Activated CD4-positive, alpha-beta T cell treated with anti-CD3 and anti-CD28 coated beads, Interleukin-2, amount 10 ng/mL, durations not matched to agents 24 days and 14 days (primary cell): ENCODE measurements at places on chromosomes 5 and 9. TPM values are rescaled to one million over a fixed set of nuclear protein-coding genes. Genes with fewer than 3 reads are reported as not detected.

The PIP5KL1 gene
- 0.89 and 0.90 TPM in 2 replicates for total RNA-seq

GRCh38 chr5:12647613-12648012 is 743.4 kb upstream of the CTNND2 start:
- DNase-seq: no peak

- no peak for DNase-seq
These were observed 1.2 kb downstream of the RPS14 start for GRCh38 chr5:150448334-150448733.

The TMOD1 gene
- total RNA-seq: 0.71 and 0.91 TPM in 2 replicates

The ZNG1F gene
- 10.2 and 14.8 TPM in 2 replicates for total RNA-seq

DNA sequence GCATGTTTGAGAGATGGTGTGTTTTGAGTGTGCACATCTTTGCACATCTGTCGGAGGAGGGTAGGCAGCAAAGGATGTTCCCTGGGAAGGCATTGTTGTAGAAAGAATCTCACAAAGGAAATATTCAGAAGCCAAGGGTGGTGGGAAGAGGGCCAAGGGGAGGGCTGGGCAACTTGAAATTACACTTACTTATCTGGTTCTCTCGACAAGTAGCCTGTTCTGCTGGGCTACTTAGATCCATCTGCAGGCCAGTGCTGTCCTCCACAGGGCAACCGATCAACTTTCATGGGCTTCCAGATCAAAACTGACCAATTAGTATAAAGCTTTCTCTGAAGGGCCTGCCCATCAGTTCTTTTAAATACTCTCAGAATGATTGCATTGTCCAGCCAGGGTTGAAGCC is 495.2 kb downstream of the GADD45G start:
- no peak for DNase-seq

The CKMT2 gene
- total RNA-seq: not detected in 2 replicates

- no peak for DNase-seq
These were observed 2.6 kb upstream of the F2RL1 start for GRCh38 chr5:76816110-76816831.

The DDX46 gene
- 83.8 and 89.4 TPM in 2 replicates for total RNA-seq

GRCh38 chr5:83475935-83476814 is 4.6 kb downstream of the VCAN start:
- no peak for DNase-seq

DNA sequence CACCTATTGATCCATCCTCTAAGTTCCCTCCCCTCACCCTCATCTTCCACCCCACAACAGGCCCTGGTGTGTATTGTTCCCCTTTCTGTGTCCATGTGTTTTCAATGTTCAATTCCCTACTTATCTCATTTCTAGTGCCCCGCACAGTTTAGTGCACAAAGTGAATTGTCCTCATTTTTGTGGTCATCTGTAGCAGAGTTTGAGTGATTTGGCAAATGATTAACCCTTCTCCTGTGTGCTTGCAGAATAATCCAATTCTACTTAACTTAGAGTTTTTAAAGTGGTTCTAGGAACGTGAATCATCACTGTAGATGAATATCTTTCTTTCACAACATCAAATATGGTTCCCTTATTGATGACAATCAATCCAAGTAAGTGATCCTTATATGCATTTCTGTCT is 6.3 kb upstream of the HAPLN1 start:
- peak; percentile 34 for DNase-seq

GRCh38 chr5:95155888-95156287 is 129.0 kb downstream of the MCTP1 start:
- DNase-seq: no peak

The GLIPR2 gene
- 25.5 and 25.7 TPM in 2 replicates for total RNA-seq

The SQSTM1 gene
- total RNA-seq: 177 and 183 TPM in 2 replicates

DNA sequence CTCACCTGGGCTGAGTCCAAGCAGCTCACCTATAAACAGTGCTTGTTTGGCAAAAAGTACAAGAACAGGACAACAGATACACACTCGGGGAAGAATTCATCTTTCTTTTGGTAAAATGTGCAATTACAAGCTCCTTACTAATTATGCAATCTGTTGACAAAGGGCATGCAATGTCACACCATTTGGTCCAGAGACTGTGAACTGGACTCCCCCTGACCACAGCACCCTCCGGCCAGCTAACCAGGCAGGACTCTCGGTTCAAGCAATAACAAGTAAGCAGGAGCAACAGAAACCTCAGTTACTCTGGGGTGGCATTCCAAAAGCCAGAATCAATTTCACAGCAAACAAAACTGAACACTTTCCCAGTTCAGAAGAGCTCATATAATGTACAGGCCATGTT is 113.8 kb downstream of the GNAQ start:
- no peak for DNase-seq

The PTGES2 gene
- 84.6 and 89.8 TPM in 2 replicates for total RNA-seq

GRCh38 chr5:143313298-143313852 is 90.1 kb downstream of the NR3C1 start:
- no peak for DNase-seq

- DNase-seq: no peak
These were observed 31.8 kb upstream of the FOXB2 start for GRCh38 chr9:76987594-76988200.

GRCh38 chr9:90770182-90770738 is 31.4 kb upstream of the SYK start:
- no peak for DNase-seq

DNA sequence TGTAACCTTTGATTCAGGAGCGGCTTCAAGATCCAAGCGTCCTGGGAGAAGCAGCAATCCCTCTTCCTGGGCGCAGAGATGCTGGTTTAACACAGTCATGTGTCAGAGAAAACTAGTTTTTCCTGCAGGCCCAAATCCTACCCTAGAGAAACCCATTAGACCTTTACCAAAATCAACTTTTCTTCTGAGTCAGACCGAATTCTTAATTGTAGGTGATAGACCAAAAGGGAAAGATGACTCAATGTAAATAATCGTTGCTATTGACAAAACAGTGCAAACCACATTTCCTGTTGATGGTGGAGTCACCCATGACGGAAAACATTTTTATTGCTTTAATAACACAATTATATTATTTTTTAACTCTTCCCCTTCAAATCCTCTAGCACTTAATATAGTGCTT is 40.1 kb downstream of the SLC1A1 start:
- DNase-seq: no peak

The ELOVL7 gene
- total RNA-seq: 0.56 and 1.1 TPM in 2 replicates

GRCh38 chr5:79795764-79796398 is 106.2 kb downstream of the CMYA5 start:
- DNase-seq: no peak

DNA sequence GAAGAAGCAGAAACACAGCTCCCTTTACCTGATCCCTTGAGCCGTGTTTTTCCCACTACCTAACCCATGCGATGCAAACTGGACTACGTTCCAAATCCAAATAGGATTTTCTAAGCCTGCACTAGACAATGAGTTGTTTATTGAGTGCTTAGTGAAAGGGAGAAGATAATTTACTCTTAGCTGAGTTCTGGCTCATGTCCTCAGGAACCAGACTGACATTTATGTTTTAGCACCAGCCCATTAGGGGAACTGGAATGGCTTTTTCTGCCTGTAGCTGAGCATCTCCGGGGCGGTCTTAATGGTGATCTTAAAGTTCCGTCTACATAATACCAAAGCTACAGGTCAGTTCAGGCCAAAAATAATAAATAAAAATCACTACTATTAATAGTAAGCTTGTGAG is 81.5 kb downstream of the SH3TC2 start:
- DNase-seq: no peak

The ORM1 gene
- total RNA-seq: not detected in 2 replicates

- DNase-seq: peak; percentile 78
These were observed 9.7 kb downstream of the PTGER4 start for GRCh38 chr5:40689438-40689837.

DNA sequence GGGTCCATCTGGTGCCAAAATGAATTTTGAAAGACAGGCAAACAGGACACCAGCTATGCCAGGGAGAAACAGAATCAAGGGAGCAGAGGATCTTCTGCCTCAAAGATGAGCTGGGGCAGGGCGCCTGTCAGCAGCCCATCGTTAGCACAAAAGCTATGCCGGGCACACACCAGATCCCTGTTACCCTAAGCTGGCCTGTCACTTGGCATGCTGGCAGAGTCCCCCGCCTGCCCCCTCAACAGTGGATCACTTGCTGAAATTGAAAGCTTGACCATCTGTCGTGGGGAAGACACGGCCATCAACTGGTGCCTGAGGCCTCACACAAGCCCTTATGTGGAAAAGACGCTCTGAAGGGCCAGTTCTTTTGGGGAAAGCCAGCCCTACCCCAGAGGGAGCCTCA is 256.4 kb downstream of the EBF1 start:
- no peak for DNase-seq

GRCh38 chr5:54638106-54638505 is 120.5 kb downstream of the SNX18 start:
- no peak for DNase-seq

DNA sequence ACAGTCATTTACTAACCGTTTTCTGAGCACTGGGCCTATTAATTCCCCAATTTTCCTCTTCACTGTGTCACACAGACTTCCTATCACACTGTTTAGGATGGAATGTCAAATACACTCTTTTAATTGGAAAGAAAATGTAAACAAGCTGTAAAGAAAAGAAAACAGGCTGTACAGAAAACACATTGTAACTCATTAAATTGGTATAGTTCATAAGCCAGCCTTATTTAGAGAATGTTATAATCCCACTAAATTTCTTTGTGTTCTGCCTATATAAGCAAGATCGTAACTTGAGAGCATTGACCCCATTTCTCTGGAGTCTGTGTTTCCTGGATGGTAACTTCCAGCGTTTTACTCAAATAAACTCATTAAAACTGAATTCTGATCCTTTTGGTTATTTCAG is 46.5 kb downstream of the TARS1 start:
- no peak for DNase-seq

The GADD45G gene
- total RNA-seq: 19.8 and 20.0 TPM in 2 replicates

The KIAA0825 gene
- total RNA-seq: 0.28 and 0.54 TPM in 2 replicates

- peak; percentile 91 for DNase-seq
These were observed 22.2 kb upstream of the JADE2 start for GRCh38 chr5:134503088-134503936.

DNA sequence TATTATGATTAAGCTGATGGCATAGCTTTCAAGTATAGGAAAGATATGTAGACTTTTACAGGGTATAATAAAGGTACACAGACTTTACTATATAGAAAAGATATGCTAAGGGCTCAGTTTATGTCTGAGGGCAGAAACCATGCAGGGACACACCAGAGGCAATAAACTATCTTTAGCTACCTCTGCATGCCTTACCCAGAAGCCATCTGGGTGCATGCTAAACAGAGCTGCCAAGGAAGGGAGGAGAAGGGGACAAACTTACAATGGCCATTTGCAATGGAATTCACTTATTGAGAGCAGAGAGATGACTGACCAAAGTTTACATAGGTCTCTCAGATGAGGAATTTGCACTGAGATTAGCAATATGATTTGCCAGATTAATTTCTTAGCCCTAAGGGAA is 143.1 kb upstream of the NR4A3 start:
- DNase-seq: peak; percentile 29

The SPATA31A3 gene
- not detected in 2 replicates for total RNA-seq

- no peak for DNase-seq
These were observed 99.3 kb downstream of the AMBP start for GRCh38 chr9:113978725-113979342.

- DNase-seq: no peak
These were observed 42.6 kb upstream of the KCNN2 start for GRCh38 chr5:114319236-114319635.

DNA sequence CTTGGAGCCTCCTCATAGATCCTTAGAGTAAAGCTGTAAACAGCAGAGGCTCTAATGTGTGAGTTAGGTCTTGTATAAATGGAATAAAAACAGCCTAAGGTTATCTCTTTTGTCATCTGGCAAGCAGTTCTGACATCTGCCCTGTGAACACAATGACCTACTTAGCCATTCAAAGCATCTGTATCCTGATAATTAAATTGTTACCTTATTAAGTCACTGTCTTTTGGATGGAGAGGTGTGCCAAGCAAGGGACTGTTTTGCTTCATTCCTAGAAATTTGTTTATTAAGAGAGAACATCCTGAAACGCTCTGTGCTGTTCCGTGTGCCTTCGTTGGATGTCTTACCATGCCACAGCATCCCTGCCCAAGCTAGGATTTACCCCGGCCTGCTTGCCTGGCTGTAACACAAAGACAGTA is 1.5 kb downstream of the LSM11 start:
- no peak for DNase-seq
